ENCODE measurements at places on chromosomes 2 and 18. TPM values are rescaled to one million over a fixed set of nuclear protein-coding genes. Genes with fewer than 3 reads are reported as not detected.

Gene NMUR1
- 2.4 TPM for total RNA-seq

DNA sequence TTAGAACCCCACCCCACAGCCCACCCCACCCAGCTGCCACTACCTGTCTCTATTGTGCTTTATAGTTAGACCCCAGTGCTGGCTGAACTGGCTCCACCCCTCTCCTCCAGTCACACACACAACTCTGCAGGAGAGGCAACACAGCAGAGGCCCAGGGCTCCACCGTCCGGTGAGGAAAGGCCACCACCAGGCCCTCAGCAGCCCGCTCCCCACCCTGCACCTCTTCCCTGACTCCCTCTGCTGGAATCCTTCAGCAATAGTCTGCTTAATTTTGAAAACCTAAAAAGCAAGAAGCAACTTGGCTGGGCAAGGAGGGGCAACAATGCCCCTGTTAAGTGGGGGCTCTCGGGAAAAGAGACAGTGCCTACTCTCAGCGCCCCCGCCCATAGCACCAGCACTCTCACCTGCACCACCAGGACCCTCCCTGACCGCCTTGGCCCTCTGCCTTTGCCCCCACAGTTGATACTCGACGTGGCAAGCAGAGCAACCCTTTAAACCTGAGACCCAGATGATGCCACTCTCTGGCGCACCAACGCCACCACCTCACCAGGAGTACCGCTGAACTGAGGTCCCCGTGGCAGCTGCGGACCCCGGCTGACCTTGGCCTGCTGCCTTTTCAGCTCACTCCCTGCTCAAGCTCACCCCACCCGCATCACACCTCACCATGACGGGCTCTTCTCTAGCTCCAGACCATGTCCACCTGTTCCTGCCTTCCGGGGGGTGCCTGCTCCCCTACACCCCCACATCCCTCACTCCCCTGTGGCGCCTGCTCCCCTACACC is 45.7 kb downstream of the NDUFA10 start:
- DNase-seq = no peak

DNA sequence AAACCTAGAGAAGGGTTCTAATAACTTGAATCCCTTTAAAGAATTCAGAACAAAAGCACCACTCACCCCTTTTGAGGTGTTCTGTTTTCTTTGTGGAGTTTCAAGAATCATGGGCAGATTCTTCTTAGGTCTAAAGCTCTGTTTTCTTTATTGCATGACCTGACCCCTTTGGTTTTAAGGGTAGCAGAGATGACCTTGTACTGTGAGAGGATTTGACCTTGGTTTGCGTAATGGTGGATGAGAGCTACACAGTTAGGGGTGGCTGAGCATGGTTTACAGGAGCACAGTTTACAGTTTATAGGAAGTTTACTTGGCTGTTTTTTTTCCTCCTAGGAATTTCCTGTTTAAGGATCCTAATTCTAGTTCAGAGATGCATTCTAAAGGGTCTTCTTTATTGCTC is 1095.6 kb upstream of the NRXN1 start:
- DNase-seq = no peak

Gene RETSAT
- 36.7 TPM for total RNA-seq

DNA sequence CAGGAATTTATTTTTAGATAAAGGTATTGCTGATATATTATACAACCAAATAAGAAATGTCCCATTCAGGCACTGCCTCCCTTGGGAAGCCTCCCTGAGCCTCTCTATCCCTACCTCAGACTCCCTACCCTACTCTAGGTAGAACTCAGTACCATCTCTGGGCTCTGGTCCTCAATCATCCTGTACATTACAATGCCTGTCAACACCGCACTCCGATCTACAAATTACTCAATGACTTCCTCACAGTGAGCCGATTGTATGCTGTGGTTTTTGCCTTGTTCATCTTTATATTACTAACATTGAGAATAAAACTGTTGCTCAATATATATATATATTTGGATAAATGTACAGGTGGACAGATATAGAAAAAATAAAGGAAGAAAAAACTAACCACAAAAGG is 207.5 kb downstream of the STK39 start:
- DNase-seq = no peak
